ENCODE measurements at places on chromosomes 16 and 17.

DNA sequence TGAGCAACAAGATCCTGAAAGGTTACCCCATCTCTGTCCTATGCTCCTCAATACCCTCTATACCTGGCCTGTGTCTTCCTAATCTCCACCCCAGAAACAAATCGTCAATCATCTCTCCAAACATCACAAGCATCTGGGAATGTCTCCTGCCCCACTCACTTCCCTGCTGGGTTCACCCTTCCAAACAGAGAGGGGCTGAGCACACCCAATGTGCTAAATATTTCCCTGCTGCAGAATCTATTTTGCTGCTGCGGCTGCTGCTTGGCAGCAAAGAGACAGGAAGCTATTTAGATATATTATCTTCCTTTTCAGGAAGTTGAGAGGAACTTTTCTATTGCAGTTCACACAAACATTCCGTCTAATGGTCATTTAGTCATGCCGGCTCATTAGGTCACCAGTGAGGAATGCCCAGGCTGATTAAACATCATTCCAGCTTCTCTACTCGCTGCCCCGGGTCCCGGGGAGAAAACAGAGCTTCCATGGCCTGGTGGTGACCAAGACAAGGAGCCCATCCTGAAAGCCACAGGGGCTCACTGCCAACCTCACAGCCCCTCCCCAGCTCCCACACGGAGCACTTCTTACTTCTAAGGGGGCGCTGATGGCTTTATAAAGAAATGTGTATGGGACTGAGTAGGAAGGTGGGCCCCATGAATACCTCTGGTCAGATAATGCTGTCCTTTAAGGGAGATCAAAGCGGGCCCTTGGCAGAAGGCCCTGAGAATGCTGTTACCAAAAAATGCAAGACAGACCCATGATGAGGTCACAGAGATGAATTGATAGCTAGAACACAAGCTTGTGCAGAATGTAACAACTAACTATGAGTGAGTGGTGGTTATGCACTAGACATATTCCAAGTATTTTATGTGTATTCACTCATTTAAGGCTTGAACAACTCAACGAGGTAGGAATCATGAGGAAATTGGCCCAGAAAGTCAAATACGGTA, 218.3 kb downstream of the SOX9 start:
- no peak for DNase-seq

- DNase-seq: peak; percentile 97
These were observed 12.6 kb upstream of the ATP6V0C start for GRCh38 chr16:2500918-2501750.

DNA sequence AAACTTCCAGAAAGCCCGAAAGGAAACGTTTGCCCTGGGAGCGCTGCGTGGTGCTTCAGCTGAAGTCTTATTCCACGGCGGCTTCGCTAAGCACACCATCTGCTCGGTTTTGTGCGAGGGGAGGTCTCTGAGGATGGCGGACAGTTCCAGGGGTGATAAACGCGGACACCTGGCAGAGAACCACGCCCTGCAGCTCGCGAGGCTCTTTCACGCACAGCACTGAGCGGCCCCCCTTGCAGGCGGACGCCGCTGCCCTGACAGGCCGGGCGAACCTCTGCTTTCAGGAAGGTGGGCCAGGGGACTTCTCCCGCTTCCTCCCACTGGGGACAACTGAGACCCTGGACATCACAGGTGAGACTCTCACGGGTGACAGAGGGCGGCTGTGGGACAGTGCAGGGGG, 3.7 kb downstream of the MVD start:
- DNase-seq: no peak

DNA sequence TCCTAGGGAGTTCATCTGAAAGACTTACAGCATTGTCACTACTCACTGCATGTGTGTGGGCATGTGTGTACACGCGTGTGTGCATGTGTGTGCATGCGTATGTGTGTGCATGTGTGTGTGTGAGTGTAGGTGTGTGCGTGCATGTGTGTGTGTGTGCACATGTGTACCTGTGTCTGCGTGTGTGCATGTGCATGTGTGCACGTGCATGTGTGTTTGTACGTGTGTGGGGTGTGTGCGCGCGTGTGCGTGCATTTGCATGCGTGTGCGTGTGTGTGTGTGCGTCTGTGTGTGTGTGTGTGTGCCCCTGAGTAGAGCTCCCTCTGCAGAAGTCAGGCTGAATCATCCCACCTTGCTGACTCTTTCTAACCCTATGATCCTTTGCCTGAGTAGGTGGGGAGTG, 114.8 kb upstream of the RBFOX1 start:
- DNase-seq: no peak

DNA sequence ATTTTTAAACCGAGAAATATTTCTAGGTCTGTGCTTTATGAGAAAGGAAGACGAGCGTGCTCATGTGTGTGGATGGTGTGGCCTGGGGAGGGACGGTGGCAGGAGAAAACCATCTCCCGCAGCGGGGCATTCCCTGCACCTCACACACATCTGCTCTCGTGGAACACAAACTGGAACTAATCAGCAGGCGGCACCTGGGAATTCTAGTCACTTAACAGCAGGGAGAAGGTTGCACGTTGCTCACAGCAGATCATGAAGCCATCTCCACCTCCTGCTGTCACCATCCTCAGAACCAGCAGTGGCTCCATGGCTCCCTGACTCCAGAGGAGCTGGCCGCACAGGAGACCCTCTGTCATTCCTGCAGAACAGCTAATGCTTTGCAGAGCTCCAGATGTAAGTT, 35.2 kb downstream of the ADCY9 start:
- DNase-seq: peak; percentile 18

DNA sequence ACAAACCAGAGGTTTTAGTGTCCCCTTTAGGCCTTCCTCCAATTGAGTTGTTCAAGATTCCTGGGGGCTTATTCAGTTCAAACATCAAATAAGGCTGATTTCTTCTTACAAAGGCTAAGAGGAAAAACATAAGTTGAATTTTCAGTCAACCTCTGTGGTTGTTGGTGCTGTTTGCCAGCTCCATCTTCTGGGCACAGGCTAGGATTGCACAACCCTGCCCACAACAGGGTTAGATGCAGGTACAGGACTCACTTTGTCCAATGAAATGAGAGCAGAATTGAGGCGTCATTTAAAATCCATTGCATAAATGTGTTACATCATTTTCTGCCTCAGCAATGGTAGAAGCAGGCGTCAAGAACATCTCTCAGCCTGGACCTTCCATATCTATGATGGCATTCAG, 173.3 kb downstream of the PMP22 start:
- no peak for DNase-seq

- DNase-seq: no peak
These were observed 360.3 kb upstream of the KIF2B start for GRCh38 chr17:53462393-53462811.

GRCh38 chr16:58842156-58842555, 108.0 kb upstream of the GOT2 start:
- DNase-seq: no peak

- DNase-seq: no peak
These were observed 41.6 kb downstream of the MAPT start for GRCh38 chr17:45935710-45936509.

- DNase-seq: no peak
These were observed 146.4 kb downstream of the SOCS1 start for GRCh38 chr16:11109566-11109965.

GRCh38 chr17:73349138-73349537, 37.3 kb upstream of the CDC42EP4 start:
- peak; percentile 86 for DNase-seq

GRCh38 chr17:50763716-50764475, 3.4 kb downstream of the ANKRD40CL start:
- DNase-seq: no peak

GRCh38 chr17:44555099-44555498, 2.2 kb upstream of the FZD2 start:
- no peak for DNase-seq

DNA sequence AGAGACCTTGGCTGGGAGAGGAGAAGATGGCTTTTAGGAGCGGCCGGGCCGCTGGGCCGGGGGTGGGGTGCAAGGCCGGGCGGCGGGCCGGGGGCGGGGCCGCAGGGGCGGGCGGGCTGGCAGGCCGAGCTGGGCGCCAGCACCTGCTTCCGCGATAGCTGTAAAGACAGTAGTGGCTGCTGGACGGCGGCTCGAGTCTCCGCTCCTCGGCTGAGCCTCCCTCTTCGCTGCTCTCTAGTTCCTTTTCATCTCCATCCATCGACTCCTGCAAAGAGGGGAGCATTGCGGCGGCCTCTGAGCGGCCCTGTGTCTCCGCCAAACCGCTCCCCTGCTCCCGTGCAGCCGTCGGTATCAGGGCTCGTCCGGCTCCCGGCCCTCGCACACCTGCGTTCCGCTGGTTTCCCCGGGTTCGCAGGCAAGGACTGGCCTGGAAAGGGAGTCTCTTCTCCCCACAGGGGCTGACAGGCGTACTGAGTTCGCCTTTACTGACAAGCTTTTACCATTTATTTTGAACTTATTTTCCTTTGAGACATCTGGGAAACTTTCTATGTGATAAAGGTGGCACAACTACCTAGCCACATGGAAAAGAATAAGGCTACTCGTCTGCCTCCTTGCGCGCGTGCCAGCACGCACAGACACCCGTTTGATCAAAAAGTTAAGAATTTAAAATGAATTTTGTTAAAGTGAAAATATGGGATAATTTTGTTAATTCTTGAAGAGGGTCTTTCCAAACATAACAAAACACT, at the start of gene C17orf75:
Gene C17orf75, minus strand, starts transcription at position 317 of the 746 bp plus-strand sequence. Its CDS starts 34 bp downstream, at position 283.
- peak; percentile 98 for DNase-seq

DNA sequence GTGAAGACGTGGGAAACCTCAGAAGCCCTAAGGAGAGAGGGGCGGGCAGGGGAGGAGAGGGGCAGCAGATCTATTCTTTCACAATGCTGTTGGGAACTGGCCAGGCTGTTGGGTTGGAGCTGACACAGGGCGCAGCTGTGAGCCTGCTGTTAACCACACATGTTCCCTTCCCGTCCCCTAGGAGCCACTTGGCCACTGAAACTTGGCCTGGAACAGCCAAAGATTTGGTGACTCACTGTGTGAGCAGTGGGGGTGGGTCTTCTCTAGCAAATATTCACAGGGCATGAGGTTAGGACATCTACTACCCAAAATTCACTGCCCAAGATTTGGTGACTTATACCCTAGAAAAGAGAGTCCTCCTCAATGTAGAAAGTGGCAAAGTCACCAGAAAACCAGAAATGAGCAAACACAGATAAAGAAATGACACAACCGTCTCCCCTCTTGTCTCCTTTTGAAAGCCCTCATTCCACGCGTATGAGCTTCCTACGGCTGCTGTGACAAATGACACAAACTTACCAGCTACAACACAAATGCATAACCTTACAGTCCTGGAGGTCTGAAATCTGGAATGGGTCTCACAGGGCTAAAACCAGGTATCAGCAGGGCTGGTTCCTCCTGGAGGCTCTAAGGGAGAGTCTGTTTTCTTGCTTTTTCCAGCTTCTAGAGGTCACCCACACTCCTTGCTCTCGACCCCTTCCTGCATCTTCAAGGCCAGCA, 6.3 kb downstream of the TBC1D16 start:
- peak; percentile 88 for DNase-seq

GRCh38 chr16:4733747-4734062, 366 bp downstream of the ANKS3 start:
- DNase-seq: no peak

DNA sequence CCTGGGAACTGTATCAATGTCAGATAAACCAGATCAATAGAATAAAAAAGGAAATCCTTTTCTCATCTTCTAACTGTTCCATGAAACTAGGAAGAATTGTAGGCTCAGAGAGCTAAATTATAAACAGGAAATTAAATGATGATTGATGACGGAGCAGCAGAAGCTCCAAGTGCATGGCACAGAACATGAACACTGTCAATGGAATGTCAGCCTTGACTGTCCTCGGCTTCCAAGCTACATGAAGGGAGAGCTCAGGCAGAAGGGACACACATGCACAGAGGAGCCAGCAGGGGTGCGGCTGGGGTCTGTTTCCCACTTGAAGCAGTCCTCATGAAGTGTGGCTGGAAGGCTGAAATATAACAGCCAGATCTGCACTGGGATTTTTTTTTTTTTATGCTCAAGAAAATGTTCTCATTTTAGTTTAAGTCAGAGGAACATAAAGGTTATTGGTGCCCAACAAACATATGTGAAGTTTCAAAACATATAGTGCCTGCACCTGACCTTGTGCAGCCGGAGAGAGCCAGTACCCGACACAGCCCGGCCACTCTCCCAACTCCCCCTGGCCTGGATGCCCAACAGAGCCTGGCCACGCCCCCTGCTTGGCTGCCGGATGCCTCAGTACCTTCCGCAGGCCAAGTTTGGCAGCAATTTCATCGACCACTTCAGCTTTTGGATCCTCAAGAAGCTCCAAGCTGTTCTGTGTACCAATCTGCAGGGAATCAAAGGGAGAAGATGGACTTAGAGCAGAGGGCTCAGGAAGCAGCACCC, 37.0 kb downstream of the NPLOC4 start:
- no peak for DNase-seq

- DNase-seq: no peak
These were observed 172.5 kb downstream of the AHSP start for GRCh38 chr16:31700200-31700529.
